Stimulated activated CD4-positive, alpha-beta T cell treated with anti-CD3 and anti-CD28 coated beads, Interleukin-12 subunit alpha, Interleukin-12 subunit beta, amount 100 ng/mL, for 4 hours (primary cell): ENCODE measurements at places on chromosomes 16 and 17.

DNA sequence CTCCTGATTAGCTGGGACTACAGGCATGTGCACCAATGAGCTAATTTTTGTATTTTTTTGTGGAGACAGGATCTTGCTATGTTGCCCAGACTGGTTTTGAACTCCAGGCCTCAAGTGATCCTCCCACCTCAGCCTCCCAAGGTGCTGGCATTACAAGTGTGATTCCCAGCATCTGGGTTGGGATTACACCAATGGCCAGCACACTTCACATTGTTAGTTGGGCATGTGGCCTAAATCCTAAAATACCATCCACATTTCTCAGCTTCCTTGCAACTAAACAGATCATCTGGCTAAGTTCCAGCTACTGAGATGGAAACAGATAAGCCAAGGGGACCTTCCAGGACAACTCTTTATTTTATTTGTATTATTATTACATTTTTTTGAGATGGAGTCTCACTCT lies 9.9 kb downstream of the RABEP2 start:
- DNase-seq = no peak

- DNase-seq = no peak
Observed at GRCh38 chr16:28863929-28864793, 518 bp downstream of the SH2B1 start.

GRCh38 chr16:31876951-31877828 lies 3.6 kb downstream of the ZNF267 start:
- no peak for DNase-seq

DNA sequence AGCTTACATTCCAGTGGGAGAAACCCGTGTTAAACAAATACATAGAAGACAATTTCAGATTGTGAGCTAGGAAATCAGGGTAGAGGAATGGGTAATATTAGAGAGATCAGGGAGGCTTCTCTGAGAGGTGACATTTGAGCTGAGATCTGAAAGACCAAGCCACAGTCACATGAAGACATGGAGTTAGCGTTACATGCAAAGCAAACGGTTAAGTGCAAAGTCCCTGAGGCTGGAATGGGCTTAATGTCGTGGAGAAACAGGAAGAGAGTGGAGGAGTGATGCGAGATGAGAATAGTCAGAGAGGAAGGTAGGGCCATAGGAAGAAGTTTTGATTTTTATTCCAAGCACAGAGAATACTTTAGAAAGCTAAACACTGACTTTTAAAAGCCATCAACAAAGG lies 246.1 kb downstream of the IRX3 start:
- DNase-seq = no peak

- no peak for DNase-seq
Observed at GRCh38 chr16:35196313-35196712, 1736.9 kb downstream of the TP53TG3F start.

DNA sequence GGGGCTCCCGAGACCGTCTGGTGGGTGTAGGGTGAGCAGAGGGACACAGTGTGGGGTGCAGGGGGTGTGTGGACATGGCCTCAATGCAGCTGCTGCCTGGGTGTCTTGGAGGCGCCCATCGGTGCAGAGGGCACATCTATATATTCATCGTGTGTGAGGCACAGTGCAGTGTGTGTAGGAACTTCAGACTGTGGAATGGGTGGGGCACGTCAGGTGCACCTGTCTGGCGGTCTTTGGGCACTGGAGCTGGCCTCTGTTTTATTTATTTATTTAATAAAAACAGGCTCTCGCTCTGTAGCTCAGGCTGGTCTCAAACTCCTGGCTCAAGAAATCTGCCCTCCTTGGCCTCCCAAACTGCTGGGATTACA lies 16.8 kb downstream of the LASP1 start:
- no peak for DNase-seq

GRCh38 chr17:74603746-74604145 lies 11.7 kb upstream of the CD300LD start:
- DNase-seq = no peak

DNA sequence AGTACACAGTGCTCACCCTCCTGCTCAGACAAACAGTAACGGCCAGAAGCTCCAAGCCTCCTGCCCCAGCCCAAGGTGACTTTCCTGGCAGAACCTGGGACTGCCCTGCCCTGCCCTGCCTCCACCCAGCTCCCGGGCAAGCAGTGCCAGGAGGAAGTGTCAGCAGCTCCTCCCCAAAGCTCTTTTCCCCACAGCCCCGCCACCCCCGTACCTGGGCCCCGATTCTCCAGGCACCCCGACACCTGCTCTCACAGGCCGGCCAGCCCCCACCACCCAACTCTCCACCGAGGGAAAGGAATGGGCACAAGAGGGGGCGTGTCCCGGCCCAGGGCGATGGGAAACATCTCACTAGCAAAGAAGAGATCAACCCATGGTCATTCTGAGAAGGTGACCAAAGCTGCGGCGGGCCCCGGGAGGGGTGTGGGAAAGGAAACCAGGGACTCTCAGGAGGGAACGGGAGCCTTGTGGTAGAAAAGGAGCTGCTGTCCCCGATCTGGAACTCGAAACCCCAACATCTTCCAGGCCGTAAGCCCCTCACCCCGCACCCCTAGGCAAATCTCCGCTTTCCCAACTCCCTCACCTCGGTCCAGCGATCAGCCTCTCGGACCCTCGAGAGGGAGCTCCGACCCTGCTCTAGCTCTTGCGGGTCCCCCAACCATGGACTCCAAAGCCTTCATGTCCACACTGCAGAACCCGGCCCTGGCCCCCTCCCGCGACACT lies 1.2 kb downstream of the BCAR1 start:
- DNase-seq = no peak

GRCh38 chr16:48574766-48575165 lies 35.2 kb downstream of the N4BP1 start:
- DNase-seq = no peak

- DNase-seq = no peak
Observed at GRCh38 chr17:4980644-4981216, 6.7 kb downstream of the CAMTA2 start.

- no peak for DNase-seq
Observed at GRCh38 chr16:27678955-27679354, 129.0 kb downstream of the KATNIP start.

GRCh38 chr17:67682196-67682595 lies 35.5 kb upstream of the NOL11 start:
- DNase-seq = no peak

- DNase-seq = no peak
Observed at GRCh38 chr16:67271446-67271845, 7.9 kb upstream of the PLEKHG4 start.

GRCh38 chr16:23114131-23114904 lies 34.9 kb downstream of the USP31 start:
- DNase-seq = no peak

- no peak for DNase-seq
Observed at GRCh38 chr16:2773188-2773968, 3.7 kb downstream of the ELOB start.

DNA sequence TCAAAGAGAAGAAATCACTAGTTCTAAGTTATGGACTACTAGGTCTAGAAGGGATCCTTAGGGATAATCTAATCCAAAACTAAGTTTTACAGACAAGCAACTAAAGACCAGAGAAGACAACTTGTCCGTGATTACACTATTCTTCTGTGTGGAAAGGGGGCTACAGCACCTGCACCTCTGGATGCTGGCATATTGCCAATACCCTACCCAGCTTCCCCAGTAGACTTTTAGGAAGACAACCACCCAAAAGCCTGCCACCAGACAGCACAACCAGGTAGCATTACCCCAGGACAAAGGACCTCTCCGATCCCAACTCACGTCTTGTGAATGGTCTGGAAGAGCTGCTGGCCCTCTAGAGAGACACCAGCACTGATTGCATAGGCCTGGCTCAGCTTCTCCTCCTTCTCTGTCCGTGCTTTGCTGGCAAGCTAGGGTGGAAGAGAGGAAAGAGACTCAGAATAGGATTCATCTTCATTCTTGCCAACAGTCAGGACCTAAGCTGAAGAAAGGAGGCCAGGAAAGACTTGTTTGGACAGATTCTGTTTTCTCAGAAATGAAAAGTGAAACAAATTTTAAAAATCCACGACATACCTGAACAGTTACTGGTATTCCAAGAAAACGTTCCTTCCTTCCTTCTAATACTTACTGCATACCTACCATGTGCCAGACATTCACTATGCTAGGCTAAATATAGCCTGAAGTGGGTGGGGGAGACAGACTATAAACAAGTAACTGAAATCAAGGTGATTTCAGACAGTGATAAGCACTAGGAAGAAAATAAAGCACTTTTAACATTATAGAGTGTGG lies 25.3 kb upstream of the TMEM101 start:
- DNase-seq = no peak

DNA sequence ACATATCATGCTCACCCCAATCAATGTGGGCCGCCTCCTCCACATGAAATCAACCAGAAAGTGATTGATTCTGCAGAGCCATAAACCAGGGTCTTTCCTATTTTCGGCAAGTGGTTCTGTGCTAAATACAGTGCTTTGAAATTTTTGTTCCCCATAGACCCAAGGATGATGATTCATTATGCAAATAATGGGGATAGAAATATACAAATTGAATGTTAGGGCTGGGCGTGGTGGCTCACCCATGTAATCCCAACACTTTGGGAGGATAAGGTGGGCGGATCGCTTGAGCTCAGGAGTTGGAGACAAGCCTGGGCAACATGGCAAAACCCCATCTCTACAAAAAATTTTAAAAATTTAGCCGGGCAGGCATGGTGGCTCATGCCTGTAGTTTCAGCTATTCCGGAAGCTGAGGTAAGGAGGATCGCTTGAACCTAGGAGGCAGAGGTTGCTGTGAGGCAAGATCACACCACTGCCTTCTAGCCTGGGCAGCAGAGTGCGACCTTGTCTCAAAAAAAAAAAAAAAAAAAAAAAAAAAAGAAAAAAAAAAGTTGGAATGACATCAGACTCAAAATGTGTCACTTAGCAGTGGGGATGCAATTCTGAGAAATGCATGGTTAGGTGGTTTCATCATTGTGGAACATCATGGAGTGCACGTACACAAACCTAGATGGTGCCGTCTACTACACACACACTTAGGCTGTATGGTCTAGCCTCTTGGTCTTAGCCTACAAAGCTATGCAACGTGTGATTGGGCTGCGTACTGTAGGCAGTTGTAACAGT lies 581.7 kb downstream of the MAF start:
- DNase-seq = no peak

DNA sequence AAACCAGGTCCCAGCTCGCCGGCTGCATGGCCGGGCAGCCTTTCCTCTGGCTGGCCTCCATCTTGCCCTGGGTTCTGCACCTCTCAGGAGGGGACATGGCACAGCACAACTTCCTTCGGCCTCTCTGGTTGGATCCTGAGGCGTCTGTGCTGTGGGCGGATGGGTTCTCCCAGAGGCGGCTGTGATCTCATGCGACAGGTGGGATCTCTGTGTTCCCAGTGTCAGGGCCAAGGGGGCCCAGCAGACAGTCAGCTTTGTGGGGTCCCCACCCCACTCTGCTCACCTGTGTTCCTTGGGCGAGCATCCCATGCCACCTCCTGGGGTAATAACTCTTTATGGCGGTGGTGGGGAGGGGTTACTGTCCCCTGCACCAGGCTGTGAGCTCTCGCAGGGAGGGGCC lies 35.8 kb downstream of the FA2H start:
- no peak for DNase-seq

- peak; percentile 78 for DNase-seq
Observed at GRCh38 chr17:7436556-7437368, 1.5 kb downstream of the TMEM102 start.

DNA sequence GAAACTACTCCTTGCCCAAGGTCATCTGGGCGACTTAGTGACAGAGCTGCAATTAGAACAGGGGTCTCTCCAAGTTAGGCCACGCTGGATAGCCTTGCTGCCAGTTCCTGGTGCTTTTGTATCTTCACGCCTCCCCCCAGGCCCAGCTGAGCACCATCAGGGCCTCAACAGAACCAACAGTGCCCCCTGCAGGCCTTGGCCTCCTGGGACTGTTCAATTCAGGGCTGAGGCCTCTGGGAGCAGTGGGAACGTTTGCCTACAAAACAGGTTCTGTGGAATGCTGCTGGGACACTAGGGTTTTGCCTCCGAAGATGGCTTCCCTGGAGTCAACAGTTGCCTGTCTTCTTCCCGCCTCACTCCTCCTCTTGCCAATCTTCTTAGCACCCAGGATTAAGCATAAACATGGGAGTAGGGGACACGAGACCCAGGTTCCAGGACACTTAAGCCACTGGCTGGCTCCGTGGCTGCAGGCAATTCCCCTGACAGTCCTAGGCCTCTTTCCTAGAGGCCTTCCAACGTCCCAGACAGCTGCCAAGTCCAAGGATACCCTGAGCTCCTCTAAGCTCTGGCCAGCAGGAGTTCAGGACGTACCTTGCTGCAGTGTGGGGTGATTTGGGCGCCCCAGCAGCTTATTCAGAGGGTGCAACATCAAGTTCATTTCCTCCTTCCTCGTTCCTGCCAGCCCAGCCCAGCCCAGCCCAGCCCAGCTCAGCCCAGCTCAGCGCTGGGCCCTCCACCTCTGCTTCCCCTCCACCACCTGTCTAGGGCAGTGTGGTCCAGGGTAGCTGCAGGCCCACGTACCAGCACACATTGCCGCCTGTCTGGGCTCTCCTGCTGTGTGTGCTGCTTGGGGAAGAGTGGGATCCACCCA lies 246.6 kb upstream of the RPL38 start:
- peak; percentile 39 for DNase-seq

DNA sequence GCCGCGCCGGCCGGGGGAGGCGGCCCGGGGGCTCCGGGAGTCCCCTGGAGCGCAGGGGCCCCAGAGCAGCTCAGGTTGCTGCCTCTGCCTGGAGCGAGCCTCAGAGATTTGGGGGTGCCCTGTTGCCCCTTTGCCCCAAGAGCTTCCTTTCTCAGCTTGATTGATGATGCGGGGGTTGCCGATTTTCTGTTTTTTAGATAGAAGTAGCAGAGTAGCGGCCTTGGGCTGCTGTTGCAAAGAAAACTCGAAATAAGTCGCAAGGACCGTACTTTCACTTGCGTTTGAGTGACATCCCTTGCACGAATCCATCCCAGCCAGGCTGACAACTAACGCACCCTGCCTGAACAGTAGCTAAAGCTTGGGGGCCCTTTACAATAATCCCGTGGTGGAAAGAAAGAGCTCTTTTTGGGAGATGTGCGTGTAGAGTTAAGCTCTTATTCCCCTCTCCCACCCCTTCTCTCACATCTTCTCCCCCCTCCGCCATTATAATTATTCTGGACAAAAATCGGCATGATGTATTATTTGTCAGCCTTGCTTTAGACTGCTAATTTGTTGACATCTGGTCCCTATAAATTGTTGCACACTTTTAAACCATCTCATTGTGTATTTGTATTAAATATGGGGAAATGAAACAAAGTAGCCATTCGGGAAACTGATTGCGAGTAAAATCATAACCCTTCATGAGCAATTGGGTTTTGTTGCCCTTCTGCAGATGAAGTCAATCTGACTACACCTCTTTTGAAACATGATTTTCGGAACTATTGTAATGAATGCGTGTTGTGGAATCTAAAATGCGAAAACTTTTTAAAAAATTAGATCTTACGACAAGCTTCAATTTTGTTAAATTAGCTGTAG lies 873 bp downstream of the USP10 start:
- peak; percentile 28 for DNase-seq

DNA sequence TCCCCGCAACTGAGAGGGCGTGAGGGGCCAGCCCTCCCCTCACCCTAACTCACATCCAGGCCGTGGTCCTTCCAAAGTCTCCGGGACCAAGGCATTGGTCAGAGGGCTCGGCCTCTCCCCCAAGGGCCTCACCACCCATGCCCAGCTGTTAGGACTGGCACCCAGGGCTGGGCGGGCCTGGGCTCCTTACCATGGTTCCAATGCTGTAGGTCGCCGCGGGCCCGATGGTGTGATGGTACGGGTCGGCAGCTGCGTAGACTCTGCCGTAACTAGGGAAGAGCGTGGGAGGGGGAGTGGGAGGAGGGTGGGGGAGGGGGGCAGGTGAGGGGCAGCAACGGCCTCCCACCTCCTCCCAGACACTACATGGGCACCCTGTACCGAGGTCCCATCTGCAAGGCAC lies 19.6 kb downstream of the ENGASE start:
- no peak for DNase-seq
